ENCODE measurements at places on chromosomes 4 and X. TPM values are rescaled to one million over a fixed set of nuclear protein-coding genes. Genes with fewer than 3 reads are reported as not detected.

The SPANXN4 gene
- polyA plus RNA-seq, result not detected

The ESX1 gene
- polyA plus RNA-seq, result not detected

The ANXA10 gene
- 0.24 TPM for polyA plus RNA-seq

The CHIC1 gene
- polyA plus RNA-seq, result 12.2 TPM

The ATOH1 gene
- 34.2 TPM for polyA plus RNA-seq

The FAM149A gene
- 11.8 TPM for polyA plus RNA-seq

The BTC gene
- 14.3 TPM for polyA plus RNA-seq

The UBQLN2 gene
- 31.1 TPM for polyA plus RNA-seq

The TLR10 gene
- 2.2 TPM for polyA plus RNA-seq

The ADRA2C gene
- polyA plus RNA-seq, result 0.90 TPM

The RAB33A gene
- polyA plus RNA-seq, result 1.7 TPM

The RIPPLY1 gene
- polyA plus RNA-seq, result 0.81 TPM

The SMIM31 gene
- polyA plus RNA-seq, result 23.4 TPM

The ASB5 gene
- 0.22 TPM for polyA plus RNA-seq

The UNC5C gene
- polyA plus RNA-seq, result 4.1 TPM

The RENBP gene
- polyA plus RNA-seq, result 85.8 TPM

The CTAG1B gene
- polyA plus RNA-seq, result not detected

The RPS6KA6 gene
- 8.2 TPM for polyA plus RNA-seq

The KLB gene
- 0.75 TPM for polyA plus RNA-seq

The FGFR3 gene
- polyA plus RNA-seq, result 228 TPM

The RNF150 gene
- 9.0 TPM for polyA plus RNA-seq

The EMCN gene
- 8.7 TPM for polyA plus RNA-seq
